NCI-H82 (cell line): ENCODE measurements at places on chromosomes 3 and 15.
A peak's percentile ranks its signal among the peaks of the same experiment; 100 is the strongest.

DNA sequence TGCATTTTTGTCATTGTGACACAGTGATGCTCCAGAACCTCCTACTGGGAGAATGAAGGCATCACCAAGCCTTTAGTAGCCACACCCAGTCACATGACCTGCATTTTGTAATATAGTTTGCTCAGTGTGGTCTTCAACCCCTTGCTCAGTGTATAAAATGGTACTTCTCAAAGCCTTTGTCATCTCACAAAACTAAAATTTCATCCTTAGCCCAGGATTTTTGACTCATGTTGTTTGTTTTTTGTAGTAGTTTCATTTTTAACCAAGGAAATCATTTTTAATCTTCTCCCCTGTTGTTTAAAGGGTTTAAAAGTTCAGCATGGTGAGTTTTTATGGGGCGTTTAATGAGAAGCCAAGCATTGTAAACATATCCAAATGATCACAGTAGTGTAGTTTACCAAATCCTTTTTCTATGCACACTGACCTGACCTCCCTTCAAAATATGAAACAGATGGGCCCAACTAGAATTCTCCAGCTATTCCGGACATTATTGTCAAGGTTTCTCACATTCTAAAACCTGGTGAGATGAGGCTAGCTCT is 123.5 kb upstream of the IL12A start:
- DNase-seq = no peak

GRCh38 chr15:99961011-99961441 is 227.8 kb upstream of the LYSMD4 start:
- DNase-seq = peak; percentile 8

DNA sequence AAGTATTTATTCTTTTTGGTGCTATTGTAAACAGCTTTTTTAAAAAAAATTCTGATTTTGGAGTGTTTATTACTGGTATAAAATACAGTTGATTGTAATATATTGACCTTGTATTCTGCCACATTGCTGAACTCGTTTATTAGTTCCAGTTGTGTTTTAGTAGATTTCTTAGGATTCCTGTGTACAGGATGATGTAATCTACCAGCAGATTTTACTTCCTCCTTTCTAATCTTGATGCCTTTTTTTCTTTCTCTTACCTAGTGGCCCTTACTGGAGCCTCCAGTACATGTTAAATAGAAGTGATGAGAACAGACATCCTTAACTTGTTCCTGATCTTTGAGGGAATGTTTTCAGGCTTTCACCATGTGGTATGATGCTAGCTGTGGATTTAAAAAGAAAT is 70.4 kb upstream of the KY start:
- DNase-seq = no peak

- no peak for DNase-seq
Observed at GRCh38 chr3:178359728-178360127, 176.5 kb upstream of the KCNMB2 start.

GRCh38 chr3:50572158-50572557 is 2.8 kb downstream of the HEMK1 start:
- peak; percentile 73 for DNase-seq

DNA sequence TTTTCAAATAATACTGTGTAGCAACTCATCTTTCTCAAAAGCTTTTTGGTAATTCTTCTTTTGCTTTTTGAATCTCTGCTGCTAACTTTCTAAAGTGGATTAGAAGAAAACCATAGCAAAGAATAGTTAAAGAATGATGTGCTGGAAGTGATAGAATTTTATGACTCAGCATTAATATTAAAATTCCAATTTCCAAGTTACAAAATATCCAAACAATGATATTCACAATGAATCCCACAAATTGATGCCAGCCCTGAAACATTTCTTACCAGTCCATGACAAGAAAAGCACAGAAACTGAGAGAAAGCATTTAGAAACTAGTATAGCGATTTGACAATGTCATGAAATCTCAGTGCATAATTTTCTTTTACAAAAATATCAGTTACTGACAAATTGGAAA is 482.2 kb downstream of the RBMS3 start:
- DNase-seq = no peak

GRCh38 chr15:70101459-70102113 is 3.9 kb upstream of the TLE3 start:
- peak; percentile 95 for DNase-seq
